ENCODE measurements at places on chromosomes 11 and 22.

DNA sequence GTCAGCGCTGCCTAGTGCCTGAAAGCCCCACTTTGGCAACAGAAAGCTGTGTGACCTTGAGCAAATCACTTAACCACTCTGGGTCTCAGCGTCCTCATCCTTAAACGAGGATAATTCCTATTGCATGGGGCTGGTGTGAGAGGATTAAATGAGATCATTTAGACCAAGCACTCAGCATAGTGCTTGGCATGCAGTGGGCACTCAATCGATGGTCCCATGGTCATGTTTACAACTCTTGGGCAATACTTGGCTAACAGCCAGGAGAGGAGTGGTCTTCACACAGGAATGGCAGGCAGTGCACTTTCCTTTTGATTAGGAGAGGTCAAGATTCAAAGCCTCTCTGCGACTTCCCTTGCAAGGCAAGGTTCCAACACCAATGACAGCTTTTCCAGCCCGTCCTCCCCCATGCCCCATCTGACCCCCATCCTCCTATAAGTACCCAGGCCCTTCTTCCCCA is 14.1 kb downstream of the TNKS1BP1 start:
- DNase-seq = peak; percentile 81

DNA sequence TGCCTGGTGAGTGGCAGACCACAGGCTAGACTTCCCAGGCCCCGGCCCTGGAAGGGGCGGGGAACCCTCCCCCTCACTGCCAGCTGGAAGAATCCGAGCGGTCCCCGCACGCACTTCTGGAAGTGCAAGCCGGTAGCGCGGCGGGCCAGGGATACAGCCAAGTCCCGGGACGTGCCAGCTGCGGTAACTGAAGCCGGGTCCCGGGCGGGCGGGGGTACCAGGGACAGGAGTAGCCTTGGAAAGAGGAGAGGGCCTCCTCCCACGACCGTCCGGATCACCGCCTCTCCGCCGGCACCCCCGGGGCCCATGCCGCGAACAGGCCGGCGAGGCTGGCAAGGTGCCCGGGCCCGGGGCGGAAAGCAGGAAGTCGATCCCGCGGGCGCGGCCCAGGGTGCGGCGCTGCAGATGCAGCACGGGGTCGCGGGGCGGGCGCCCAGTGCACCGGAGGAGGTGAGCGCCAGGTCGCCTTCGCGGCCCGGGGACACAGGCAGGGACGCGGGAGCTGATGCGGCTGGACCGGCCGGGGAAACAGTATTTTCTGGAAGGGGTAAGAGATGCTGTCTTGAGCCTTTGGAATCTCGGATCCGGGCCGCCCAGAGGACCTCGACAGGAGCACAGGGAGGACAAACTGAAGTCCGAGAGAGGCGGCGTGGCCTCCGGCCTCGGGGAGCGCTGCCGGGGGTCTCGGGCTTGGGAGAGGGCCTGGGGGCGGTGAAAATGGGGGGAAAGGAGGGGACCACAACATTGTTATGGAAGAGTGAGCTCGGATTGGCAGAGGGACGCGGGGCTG is 783 bp upstream of the SLC35C1 start:
- peak; percentile 62 for DNase-seq

DNA sequence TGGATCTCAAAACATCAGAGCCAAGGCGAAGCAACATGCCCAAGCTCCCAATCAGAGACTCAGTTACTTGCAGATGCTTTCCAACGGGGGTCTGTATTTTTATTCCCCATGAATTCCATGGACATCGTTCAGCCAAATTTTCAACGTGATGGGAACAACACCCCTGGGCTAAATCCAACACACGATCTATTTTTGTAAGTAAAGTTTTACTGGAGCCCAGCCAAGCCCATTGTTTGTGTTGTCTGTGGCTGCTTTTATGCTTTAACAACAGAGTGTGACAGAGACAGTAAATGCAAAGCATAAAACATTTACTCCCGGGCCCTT is 33.7 kb downstream of the SLC5A1 start:
- no peak for DNase-seq

DNA sequence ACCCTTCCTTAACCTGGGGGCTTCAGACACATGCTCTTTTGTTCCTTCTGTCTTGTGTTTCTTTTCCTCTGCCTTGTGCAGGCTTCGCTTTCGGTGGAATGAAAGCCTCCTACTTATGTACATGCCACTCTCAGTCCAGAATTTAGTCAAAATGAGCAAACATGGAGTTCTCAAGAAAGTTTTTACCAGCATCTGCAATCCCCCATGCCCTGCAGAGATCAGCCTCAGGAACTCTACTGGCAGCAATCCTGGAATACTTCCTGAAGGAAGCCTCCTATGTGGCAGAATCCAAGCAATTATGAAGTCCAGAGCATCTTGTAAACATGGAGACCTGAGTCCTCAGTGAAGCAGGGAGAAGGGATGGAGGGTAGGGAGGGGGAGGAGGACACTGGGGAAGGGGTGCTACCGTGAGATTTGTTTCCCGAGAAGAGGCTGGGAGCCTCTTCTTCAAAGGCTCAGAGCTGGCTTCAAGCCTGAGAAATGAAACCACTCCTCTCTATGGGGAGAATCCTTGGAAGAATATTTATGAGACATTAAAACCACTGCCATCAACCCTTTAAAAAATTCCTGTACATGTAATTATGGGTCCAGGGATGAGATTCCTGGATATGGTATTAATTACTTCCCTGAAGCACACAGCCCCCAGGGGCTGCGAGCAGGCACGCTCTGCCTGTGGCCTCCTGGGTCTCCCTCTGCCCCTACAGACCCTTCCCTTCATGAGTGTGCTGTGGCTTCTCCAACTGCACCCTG is 58.4 kb downstream of the TENM4 start:
- no peak for DNase-seq

- DNase-seq = no peak
Measured at GRCh38 chr22:44442851-44443595, 55.0 kb downstream of the RTL6 start.

GRCh38 chr11:77204754-77205466 is 76.9 kb downstream of the MYO7A start:
- no peak for DNase-seq
